ENCODE measurements at places on chromosomes 2 and 18. TPM values are rescaled to one million over a fixed set of nuclear protein-coding genes. Genes with fewer than 3 reads are reported as not detected.

The MDH1B gene
- 0.34 TPM for total RNA-seq

The CD28 gene
- 75.2 TPM for total RNA-seq

The C2orf80 gene
- not detected for total RNA-seq

The CFAP65 gene
- not detected for total RNA-seq

The UPP2 gene
- not detected for total RNA-seq

The MYOM1 gene
- 0.59 TPM for total RNA-seq

The SCN7A gene
- not detected for total RNA-seq

The COLEC12 gene
- not detected for total RNA-seq

The C2orf66 gene
- total RNA-seq = not detected

The CNRIP1 gene
- total RNA-seq = not detected

The GREB1 gene
- total RNA-seq = 0.86 TPM

The HOXD13 gene
- total RNA-seq = not detected
